ENCODE measurements at places on chromosomes 16 and 17.

- DNase-seq, result no peak
These were observed 87.3 kb downstream of the MAP2K6 start for GRCh38 chr17:69501591-69502468.

DNA sequence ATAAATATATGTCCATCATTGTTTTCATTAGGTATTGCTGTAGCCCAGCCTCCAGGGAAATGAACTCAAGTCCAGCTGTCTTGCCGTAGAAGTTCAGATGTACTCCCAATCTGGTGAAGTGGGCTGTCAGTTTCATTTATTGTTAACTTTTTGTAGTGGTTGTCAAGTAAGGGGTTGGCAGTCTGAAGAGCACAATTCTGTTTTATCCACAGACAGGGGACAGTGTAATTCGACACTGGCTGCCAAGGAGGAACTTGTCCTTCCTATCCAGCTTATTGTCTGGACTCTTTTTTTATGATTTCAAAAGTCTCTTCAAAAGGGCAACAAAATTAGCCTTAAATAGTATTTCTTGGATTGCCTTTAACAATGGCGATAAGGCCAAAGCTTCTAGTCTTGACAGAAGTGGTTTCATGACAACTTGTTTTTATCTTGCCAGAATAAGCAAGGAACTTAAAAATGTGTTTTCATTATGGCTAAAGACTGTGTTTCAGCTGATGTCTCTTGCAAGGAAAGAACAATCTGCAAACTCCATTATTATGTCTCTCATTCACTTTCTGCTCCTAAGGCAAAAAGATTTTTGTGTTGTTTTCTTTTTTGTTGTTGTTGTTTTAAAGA, 73.9 kb upstream of the TANC2 start:
- DNase-seq, result no peak

GRCh38 chr16:48909231-48909630, 299.3 kb upstream of the N4BP1 start:
- DNase-seq, result no peak

DNA sequence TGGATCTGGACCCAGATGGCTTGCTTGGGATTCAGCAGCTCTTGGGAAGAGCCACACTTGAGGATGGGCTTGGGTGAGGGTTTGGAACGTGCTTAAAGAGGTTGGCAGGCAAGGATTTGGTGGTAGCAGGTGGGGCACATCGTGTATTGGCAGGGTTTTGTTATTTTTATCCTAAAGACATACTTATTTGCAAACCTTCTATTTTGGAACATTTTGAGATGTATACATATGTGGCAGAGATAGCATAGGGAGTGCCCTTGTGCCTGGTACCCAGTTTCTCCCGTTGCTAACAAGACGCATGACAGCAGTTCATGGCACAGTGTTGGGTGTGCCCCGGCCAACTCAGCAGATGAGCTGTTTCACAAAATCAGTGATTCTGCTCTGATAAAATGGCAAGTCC, 9.1 kb downstream of the BANP start:
- DNase-seq, result no peak

DNA sequence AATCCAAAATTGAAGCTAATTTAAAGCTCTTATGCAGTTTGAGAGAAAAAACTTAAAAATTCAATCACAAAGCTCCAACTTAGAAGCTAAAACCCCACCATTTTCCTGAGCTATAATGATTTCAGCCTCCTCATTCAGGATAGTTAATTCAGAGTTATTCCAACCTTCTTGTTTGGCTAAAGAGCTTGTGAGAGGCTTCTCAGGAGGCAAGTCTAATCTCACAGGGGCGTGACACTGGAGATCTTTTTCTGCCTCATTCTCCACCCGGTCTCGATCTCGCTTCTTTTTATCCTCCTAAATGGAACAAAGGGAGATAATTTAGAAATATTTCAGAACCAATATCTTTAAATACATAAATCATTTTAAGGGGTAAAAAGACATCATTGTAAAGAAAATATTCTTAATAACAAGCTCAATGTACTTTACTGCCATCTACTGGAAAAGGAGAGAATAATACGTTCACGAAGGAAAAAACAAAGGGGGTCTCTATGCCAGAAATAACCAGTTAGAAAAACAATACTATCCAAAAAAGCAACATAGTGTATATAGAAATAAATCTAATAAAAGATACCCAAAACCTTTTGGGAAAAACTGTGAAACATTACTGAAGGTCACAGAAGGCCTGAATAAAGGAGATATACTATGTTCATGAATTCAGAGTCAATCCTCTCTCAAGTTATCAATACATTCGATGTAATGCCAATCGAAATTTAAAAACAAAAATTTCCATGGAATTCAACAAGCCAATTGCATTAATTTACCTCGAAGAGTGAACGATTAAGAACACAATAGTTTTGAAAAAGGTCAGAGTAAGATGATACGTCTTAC, 13.9 kb downstream of the BRD7 start:
- DNase-seq, result no peak

- DNase-seq, result no peak
These were observed 232.4 kb upstream of the RPL38 start for GRCh38 chr17:73971127-73971526.

DNA sequence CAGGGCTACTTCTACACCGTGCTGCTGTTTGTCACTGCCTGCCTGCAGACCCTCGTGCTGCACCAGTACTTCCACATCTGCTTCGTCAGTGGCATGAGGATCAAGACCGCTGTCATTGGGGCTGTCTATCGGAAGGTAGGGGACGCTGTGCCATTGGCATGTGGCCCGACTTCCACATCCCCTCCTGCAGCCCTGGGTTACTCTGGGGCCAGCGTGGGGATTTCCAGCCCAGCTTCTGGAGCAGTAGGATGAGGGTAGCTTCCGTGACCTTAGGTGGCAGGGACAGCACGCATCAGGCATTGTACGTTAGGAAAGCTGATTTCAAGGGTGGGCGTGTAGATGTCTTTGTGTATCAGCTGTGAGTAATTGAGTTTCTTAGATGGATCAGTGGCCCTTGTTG, 96.5 kb downstream of the ABCC1 start:
- no peak for DNase-seq

- DNase-seq, result no peak
These were observed 14.4 kb downstream of the SNN start for GRCh38 chr16:11682655-11683096.

- peak; percentile 56 for DNase-seq
These were observed 24.0 kb downstream of the PIK3R5 start for GRCh38 chr17:8941520-8941919.

DNA sequence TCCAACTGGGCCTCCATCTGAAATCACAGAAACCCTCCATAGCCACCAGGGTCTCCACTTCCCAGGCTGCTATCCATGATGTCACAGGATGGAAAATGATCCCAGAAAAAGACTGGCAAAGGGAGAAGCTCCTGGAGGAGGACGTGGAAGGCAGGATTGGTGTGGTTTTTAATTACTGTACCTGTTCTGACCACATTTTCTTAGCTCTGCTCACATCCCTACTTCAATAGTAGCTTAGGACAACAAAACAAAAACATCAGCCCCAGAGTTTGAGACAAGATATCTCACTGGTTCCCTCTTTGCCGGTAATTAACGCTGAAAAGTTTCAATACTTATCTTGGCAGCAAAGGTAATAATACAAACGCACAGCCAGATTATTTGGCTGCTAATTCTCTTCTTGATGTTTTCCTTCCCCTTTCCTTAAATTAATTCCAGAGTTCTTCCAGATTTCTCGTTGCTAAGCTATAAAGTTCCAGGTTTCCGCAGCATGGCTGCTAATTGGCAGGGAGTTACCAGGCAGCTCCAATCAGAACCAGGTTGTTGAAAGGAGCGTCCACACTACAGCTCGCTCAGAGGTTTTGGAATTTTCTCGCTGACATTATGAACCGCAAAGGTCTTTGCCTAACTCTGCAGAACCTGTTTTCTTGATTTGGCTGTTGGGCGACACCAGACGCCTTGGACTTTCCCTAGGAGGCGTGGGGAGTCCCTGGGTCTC, 263.4 kb downstream of the MRTFB start:
- DNase-seq, result no peak

- DNase-seq, result no peak
These were observed 2.0 kb upstream of the ARRB2 start for GRCh38 chr17:4708436-4708835.

All from activated CD8-positive, alpha-beta memory T cell treated with anti-CD3 and anti-CD28 coated beads for 48 hours (primary cell).